Cardiac muscle cell (in vitro differentiated cells and primary cell): ENCODE measurements at places on chromosomes 4 and X.
A peak's percentile ranks its signal among the peaks of the same experiment; 100 is the strongest.

- no peak for DNase-seq
Measured at GRCh38 chr4:24489870-24490269, 94.5 kb downstream of the DHX15 start.

- DNase-seq: no peak
Measured at GRCh38 chr4:121094297-121094966, 22.1 kb upstream of the NDNF start.

GRCh38 chr4:38834570-38834969 lies 22.0 kb downstream of the TLR6 start:
- no peak for DNase-seq

GRCh38 chr4:11494232-11494631 lies 65.5 kb upstream of the HS3ST1 start:
- no peak for DNase-seq

DNA sequence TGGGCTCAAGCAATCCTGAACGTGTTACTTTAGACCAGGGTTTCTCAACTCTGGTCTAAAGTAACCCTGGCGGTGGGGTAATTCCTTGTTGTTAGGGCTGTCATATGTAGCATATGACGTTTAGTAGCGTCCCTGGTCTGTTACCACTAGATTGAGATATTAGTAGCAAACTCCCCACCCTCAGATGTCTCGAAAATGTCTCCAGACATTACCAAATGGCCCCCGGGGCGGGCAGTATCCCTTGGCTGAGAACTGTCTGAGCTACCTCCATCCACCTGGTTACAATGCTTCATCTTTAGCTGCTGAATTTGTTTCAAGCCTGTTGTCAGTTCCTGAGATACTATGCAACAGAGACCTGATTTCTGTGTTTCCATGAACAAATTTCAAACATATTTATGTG lies 56.7 kb downstream of the CLDN34 start:
- DNase-seq: no peak

DNA sequence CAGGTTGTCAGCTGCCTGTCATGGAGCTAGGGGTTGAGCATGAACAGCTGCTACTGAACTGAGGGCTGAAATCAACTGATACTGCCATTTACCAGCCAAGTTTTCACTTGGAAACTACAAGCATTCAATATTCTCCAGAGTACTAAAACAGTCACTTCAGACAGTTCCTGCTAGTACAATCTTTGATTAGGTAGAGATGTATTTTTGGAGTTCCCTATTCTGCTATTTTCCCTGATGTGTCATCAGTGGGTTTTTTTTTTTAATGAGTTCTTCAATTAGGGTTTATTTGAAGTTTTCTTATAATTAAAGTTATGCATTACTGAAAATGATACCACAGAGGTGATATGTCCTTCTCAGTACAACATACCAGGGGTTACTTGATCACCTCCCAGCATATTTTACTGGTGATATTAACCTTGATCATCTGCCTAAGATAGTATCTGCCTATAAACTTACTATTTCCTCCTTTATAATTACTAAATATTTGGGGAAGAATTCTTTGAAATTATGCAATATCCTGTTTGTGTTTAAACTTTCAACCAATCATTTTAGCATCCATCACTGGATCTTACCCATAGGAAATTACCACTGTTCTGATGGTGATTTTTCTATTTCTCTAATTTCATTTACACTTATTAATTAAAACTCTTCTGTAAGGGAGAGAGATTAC lies 13.6 kb downstream of the PDCL2 start:
- DNase-seq: no peak

GRCh38 chr4:42331914-42332368 lies 65.3 kb upstream of the SHISA3 start:
- peak; percentile 61 for DNase-seq
